ENCODE measurements at places on chromosomes 1 and 21.

DNA sequence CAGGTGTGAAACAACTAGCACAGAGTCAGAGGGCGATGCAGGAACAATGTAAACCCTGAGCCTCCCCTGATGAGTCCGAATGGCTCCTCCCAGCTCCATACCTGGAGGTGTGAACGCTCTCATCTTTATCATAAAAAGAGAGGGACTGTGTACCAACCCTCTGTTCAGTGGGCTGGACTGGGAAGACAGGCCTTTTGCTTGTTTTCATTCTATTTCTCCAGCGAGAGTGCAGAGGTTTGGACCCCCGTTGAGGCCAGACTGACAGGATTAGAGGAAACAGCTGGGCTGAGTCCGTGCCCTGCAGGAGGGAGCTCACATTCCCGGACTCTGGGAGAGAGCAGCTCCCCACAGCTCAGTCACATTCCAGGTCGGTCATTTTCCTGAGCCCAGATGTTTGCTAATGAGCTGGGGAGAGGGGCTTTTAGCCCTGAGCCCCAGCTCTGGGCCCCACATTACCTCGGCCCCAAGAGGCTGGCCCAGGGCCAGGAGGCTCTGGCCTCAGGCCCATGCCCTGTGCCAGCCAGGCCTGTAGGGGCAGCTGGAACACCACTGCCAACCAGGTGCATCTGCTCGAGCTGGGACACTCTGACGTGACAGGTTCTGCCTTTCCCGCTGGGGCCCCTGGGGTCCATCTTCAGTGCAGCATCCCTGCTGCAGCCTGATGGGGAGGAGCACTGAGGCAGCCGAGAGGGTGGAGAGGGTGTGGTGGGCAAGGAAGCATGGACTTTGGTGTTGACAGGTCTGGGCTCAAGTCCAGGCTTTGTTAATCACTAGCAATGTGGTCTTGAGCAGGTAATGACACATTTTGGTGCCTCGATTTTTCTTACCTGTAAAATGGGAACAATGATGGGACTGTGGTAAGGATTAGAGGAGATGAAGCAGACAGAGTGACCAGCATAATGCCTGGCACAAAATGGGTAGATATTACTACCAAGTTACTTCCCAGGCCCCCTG is 3.5 kb upstream of the NBL1 start:
- DNase-seq: no peak

- DNase-seq: no peak
Observed at GRCh38 chr1:25809283-25809926, 9.4 kb downstream of the SELENON start.

DNA sequence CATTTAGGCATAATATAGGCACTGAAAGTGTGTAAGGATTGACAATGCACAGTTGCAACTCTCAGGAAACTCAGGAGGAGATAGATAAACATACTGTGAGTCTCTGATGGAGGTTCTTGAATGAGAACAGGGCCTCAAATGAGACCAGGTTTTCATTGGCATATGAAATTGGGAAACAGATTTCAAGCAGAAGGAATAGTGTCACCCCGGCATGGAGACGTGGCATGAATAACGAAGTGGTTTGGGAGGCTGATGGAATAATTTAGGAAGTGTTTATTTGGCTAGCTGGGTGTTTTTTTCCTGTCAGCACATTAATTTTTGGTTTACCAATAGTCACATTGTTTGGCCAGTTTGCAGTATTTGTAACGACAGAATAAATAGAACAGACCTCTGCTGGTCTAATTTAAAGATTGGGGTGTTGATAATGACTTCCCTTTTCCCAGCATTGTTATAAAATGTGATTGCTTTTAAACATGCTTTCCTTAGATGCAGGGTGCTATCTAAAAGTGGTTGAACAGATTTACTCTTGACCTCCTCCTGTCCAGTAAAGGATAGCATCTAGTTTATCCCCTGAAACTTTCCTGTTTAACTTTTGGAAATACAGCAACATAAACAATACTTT is 132.0 kb downstream of the C1orf21 start:
- no peak for DNase-seq

DNA sequence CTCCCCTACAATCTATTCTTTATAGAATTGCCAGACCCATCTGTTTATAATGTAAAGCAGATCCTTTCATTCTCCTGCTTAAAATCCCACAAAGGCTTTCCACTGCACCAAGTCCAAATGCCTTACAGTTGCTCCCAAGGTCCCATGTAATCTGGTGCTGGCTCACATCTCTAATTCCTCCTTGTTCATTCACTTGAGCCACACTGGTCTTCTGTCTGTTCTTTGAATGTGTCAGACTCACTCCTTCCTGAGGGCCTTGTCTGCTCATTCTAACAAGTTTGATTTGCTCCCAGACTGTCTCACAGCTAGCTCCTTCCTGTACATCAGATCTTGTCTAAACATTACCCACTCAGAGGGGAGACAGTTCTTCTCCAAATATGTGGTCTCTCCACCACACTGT is 38.9 kb downstream of the ALG14 start:
- no peak for DNase-seq

DNA sequence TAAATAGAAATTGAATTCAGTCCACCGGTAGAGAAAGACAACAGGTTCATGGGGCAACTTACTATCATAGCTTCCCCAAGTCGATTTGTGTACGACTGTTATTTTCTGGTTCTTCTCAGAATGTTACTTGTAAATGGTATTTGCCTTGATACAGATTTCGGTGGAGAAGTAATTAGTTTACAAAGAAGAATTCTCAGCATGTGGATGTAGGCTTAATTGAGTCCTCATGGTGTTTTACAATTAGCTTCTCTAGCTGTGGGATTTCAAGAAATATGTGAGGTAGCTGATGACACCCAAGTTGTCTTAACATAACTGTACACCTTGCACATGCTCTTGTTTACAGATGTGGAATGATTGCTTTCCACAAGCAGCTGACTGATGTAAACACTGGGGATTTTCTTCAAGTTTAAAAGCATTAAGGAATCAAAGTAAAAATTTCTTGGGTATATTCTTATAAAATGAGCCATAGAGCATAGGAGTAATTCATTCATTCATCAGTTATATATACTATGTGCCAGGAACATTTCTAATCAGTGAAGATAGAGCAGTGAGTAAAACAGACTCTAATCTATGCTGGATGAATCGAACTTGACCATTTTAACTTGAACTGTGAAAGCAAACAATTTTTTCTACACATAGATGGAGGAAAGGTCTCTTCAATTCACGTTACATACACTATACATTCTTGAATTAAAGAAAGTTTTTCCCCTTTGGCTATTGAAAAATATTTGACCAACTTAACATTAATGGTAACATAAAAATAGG is 1.4 kb downstream of the MACO1 start:
- DNase-seq: no peak

DNA sequence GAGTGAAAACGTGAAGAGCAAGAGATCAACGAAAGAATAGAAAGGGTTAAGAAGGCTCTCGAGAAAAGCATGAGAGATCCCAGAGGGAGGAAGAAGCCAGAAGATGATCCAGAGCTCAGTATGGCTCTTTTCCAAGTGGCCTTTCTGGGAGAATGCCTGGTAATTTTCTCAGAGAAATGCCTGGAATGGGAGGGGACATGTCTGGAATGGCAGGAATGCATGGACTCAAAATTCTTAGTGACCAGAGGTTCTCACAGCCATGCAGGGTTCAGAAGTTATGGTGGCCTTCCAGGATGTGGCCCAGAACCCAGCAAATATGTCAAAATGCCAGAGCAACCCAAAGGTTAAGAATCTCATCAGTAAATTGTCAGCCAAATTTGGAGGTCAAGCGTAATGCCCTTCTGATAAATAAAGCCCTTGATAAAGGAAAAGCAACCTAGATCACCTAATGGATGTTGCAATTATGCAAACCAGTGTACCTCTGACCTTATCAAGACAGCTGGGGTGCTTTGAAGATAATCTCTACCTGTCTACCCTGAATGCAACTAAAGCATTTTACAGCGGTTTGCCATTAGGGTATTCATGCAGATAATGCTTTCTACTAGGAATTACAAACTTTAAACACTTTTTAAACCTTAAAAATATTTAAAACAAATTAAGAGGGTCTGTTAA is 53.1 kb downstream of the NBPF6 start:
- DNase-seq: no peak

GRCh38 chr21:32114419-32115035 is 164.3 kb downstream of the MIS18A start:
- no peak for DNase-seq

- DNase-seq: no peak
Observed at GRCh38 chr1:44903011-44903680, 60.1 kb upstream of the PTCH2 start.

DNA sequence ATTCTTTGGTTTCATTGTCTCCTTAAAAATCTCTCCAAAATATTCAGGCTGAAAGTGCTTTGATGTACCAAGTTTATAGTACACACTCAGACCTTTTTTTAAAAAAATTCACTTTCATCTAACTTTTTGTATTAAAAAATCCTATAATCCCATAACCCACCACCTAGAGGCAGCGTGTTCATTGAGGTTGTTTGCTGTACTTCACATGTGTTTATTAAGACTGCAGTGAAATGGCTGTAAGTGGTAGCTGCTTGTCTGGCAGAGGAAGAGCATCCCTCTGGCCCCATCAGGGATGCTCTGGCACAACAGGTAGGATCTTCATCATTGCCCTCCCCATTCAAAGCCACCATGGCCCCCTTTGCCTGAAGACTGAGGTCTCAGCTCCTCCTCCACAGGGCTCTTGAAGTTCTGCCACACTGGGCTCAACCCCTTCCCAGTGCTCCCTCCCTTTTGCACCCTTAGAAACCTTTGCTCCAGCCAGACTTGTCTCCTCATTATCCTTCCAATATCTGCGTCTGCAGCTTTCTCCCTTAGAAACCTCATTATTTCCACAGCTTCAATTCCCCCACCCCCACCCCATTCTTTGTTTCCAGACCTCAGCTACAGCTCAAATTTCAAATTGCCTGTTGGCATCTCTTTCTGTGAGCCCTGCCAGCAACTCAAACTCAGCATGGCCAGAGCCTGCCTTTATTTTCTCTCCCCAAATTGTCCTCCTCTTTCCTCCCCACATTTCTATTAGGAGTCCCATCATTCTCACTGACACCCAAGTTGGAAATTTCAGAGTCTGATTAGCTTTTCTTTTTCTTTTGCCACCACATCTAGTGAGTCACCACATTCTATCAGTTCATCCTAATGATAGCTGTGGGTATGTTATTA is 369.6 kb upstream of the USP24 start:
- DNase-seq: no peak

DNA sequence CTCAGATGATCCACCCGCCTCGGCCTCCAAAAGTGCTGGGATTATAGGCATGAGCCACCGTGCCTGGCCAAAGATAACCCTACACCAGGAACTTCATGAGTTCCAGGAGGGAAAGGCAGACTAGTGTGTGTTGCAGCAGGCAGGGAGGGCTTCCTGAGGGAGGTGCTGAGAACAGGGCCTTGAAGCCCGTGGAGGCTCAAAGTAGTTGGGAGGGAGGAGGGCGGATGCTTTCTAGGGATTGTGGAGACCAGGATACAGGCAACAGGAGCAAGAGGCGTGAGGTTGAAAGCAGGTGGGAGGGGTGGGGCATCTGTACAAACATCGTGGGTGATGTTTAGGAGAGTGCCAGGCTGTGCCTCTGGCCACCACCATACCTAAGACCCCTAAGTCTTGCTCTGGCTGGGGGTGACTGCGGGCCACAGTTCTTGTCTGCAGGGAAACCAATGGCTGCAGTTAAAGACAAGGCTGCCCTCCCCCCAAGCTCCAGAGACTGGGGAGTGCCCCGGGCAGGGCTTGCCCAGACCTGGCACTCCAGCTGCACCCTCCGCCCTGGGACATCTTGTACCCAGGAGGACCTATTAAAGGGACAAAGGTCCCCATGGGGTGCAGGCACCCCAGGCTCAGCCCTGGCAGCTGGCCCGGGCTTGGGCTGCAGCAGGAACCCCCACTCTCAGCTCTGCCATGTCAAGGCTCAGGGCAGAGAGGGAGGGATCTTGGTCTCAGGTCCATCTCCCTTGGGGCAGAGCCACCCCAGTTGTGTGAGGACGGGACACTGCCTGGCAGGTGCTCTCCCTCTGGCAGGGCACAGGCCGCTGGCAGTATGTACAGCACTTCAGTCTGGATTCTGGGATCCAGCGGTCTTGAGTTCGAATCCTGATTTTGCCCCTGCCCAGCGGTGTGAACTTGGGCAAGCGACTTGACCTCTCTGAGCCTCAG is 22.1 kb upstream of the CASZ1 start:
- DNase-seq: no peak

- DNase-seq: no peak
Observed at GRCh38 chr1:231724041-231724440, 97.5 kb downstream of the DISC1 start.

GRCh38 chr1:220990427-220991339 is 111.4 kb downstream of the HLX start:
- no peak for DNase-seq

DNA sequence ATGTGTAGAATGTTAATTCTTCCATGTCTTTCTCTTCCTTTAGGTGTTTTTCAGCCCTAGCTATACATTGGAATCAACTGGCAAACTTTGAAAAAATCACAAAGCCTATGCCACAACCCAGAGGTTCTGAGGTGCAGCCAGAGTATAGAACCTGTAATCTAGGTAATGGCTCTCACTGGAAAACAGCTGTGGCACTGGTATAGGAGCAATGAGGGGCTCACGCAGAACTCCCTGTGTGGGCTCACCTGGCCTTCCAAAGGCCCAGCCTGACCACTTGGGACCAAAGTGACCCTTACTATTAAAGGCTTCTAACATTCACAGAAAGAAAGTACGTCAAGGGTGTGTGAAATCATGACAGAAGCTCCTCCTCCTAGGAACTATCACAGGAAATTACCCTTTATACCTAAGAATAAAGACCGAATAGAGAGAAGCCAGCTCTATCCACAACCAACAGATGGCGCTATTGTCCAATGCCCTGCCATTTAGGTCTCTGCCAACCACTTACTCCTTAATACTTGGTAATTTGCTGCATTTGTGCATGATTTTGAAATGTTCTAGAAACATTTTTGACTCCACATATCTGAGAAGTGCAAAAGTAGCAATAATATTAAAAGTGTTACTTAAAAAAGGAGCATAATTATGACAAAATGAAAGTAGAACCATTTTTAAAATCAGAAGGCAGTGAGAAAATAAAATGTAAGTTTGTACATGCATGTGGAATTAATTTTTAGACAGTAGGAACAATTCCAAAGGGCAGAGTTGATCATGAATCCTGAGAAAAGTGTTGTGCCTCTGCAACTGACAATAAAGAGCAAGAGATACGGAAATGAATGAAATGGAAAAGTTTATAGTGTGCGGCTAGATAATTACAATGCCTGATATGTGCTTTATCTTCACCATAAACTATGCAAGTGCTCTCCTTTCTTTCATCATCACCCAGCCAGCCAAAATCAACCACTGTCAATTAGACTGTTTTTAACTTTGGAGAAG is 93.1 kb upstream of the HAO2 start:
- DNase-seq: peak; percentile 4

DNA sequence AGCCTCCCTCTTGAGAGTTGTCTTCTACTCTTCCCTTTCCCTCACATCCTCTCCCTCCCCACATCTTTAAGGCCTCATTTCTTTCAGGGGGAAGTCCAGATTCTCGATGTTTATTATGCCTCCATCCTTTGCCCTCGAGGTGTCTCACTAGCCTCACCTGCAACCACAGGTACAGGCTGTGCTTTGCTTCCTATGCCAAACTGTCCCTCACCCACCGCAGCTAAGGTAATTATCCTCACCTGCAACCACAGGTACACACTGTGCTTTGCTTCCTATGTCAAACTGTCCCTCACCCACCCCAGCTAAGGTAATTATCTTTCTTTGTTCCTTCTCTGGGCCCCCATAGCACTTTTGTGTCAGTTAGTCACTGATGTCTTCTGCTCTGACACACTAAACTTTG is 328.1 kb upstream of the SNX7 start:
- no peak for DNase-seq

- no peak for DNase-seq
Observed at GRCh38 chr21:42567861-42568260, 54.2 kb downstream of the SLC37A1 start.

All from memory B cell (primary cell).